ENCODE measurements at places on chromosomes 7 and 10.

- DNase-seq = no peak
Measured at GRCh38 chr10:6385665-6386064, 182.9 kb downstream of the PFKFB3 start.

- no peak for DNase-seq
Measured at GRCh38 chr7:101238226-101239182, 902 bp upstream of the CLDN15 start.

GRCh38 chr7:92820191-92820590 is 16.2 kb downstream of the CDK6 start:
- no peak for DNase-seq

GRCh38 chr7:69722843-69723242 is 124.6 kb downstream of the AUTS2 start:
- DNase-seq = no peak

GRCh38 chr7:2651336-2651735 is 19.6 kb downstream of the TTYH3 start:
- no peak for DNase-seq

Data from ACHN (cell line).